ENCODE measurements at places on chromosomes 6 and 20. TPM values are rescaled to one million over a fixed set of nuclear protein-coding genes. Genes with fewer than 3 reads are reported as not detected.

Gene TGM2
- not detected for polyA plus RNA-seq

Gene KIF25
- polyA plus RNA-seq, result not detected

Gene MYMX
- not detected for polyA plus RNA-seq

Gene ZKSCAN4
- polyA plus RNA-seq, result 3.4 TPM

Gene GSTA3
- not detected for polyA plus RNA-seq

Gene MYH7B
- not detected for polyA plus RNA-seq

Gene PCSK2
- not detected for polyA plus RNA-seq

Gene TMEM200A
- polyA plus RNA-seq, result 2.2 TPM

Gene MOCS3
- polyA plus RNA-seq, result 3.1 TPM

Gene RAD21L1
- polyA plus RNA-seq, result not detected

Gene CFB
- polyA plus RNA-seq, result not detected

Gene POU3F2
- polyA plus RNA-seq, result not detected

Gene TRIM31
- not detected for polyA plus RNA-seq

Gene SPEF1
- polyA plus RNA-seq, result not detected

Gene SEMG1
- polyA plus RNA-seq, result not detected

Gene BTNL2
- not detected for polyA plus RNA-seq

Gene SLX4IP
- 0.52 TPM for polyA plus RNA-seq

Gene MYLK2
- not detected for polyA plus RNA-seq

Gene ZNF165
- 0.39 TPM for polyA plus RNA-seq

Gene SAMD10
- 6.5 TPM for polyA plus RNA-seq

Gene MRPL14
- polyA plus RNA-seq, result 120 TPM

Gene CAP2
- polyA plus RNA-seq, result not detected

Gene TINAG
- polyA plus RNA-seq, result not detected

Gene OLIG3
- polyA plus RNA-seq, result not detected

Gene ENPP3
- polyA plus RNA-seq, result 0.21 TPM

Gene SCRT2
- polyA plus RNA-seq, result not detected

Gene CPNE5
- 0.52 TPM for polyA plus RNA-seq

Gene CST2
- not detected for polyA plus RNA-seq

Gene WFDC6
- not detected for polyA plus RNA-seq

Gene ZC3H12D
- polyA plus RNA-seq, result not detected

Gene THBD
- 0.16 TPM for polyA plus RNA-seq

Gene EMILIN3
- polyA plus RNA-seq, result not detected

Gene NOX3
- polyA plus RNA-seq, result not detected

Gene BPI
- not detected for polyA plus RNA-seq

Gene SPINT3
- polyA plus RNA-seq, result not detected

Gene TRMT11
- polyA plus RNA-seq, result 4.2 TPM

Gene SNAP91
- not detected for polyA plus RNA-seq

Gene SLC13A3
- not detected for polyA plus RNA-seq

Gene ANGPT4
- not detected for polyA plus RNA-seq

Gene LCA5
- not detected for polyA plus RNA-seq

Gene NFATC2
- polyA plus RNA-seq, result 14.5 TPM

Gene HLA-A
- 4,182 TPM for polyA plus RNA-seq

Gene PHACTR3
- polyA plus RNA-seq, result not detected

Gene RAMACL
- polyA plus RNA-seq, result 0.58 TPM

Gene AGPAT4
- polyA plus RNA-seq, result 14.4 TPM

Gene FAXC
- not detected for polyA plus RNA-seq

Gene TREML1
- polyA plus RNA-seq, result 6.2 TPM
